Activated naive CD4-positive, alpha-beta T cell treated with anti-CD3 and anti-CD28 coated beads for 36 hours (primary cell): ENCODE measurements at places on chromosomes 11 and 22. TPM values are rescaled to one million over a fixed set of nuclear protein-coding genes. Genes with fewer than 3 reads are reported as not detected.

GRCh38 chr11:35013514-35014233 is 97.3 kb downstream of the PDHX start:
- peak; percentile 71 for DNase-seq
- H3K27me3 ChIP-seq: peaks cover 4% of the 10 kb centered on the region
- H3K27ac ChIP-seq: peak overlapping the region; percentile 93
- no peaks in the 10 kb centered on the region for H3K36me3 ChIP-seq
- peak overlapping the region; percentile 39 for H3K4me3 ChIP-seq

GRCh38 chr11:74138021-74138420 is 32.8 kb downstream of the C2CD3 start:
- H3K36me3 ChIP-seq: peaks cover 19% of the 10 kb centered on the region
- H3K4me1 ChIP-seq: peaks cover 2% of the 10 kb centered on the region
- no peak for DNase-seq
- H3K27me3 ChIP-seq: no peaks in the 10 kb centered on the region
- H3K4me3 ChIP-seq: no peak overlapping the region
- no peak overlapping the region for H3K27ac ChIP-seq

GRCh38 chr11:16880184-16880801 is 133.9 kb downstream of the PLEKHA7 start:
- H3K4me3 ChIP-seq: no peak overlapping the region
- H3K27me3 ChIP-seq: no peaks in the 10 kb centered on the region
- no peak for DNase-seq

OR5A1 gene
- not detected for total RNA-seq

PDE3B gene
- total RNA-seq: 16.5 TPM

TMPRSS5 gene
- total RNA-seq: 1.1 TPM
